ENCODE measurements at places on chromosomes 3 and 15. TPM values are rescaled to one million over a fixed set of nuclear protein-coding genes. Genes with fewer than 3 reads are reported as not detected.
A peak's percentile ranks its signal among the peaks of the same experiment; 100 is the strongest.

DNA sequence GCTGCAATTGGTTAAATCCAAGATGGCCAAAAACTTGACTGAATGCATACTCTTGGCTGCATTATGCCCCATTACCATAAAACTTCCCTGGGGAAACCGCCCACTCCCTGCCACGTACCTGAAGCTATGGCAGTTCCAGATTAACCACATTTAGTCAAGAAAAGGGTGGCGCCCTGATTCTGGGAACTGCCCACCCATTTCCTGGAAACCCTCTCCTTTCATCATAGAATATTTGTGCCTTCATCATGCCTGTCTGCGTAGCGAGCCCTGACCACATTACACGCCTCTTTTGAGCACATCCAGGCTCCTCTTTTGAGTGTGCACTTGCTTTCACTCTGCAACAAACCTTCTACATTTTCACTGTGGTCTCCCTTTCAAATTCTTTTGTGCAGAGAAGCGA, 5.2 kb downstream of the LINS1 start:
- peaks cover 4% of the 10 kb centered on the region for H3K36me3 ChIP-seq
- peak overlapping the region; percentile 99 for H3K27ac ChIP-seq
- peaks cover 46% of the 10 kb centered on the region for H3K4me1 ChIP-seq
- peak; percentile 95 for DNase-seq
- no peak overlapping the region for H3K4me3 ChIP-seq

LMLN gene
- total RNA-seq, result 5.4 TPM

- peaks cover 5% of the 10 kb centered on the region for H3K4me1 ChIP-seq
- no peak within 1 kb of the TSS for H3K27ac ChIP-seq
- DNase-seq, result no peak
- peaks cover 91% of the 10 kb centered on the region for H3K27me3 ChIP-seq
- peak within 1 kb of the TSS; percentile 70 for H3K4me3 ChIP-seq
These were observed at the start of gene TNFAIP8L3 for GRCh38 chr15:51094606-51095569. Gene TNFAIP8L3 (minus strand): TSS chr15:51094906. CDS start chr15:51094595, 311 bp downstream.

- peaks cover 35% of the 10 kb centered on the region for H3K27me3 ChIP-seq
- DNase-seq, result no peak
- no peaks in the 10 kb centered on the region for H3K4me1 ChIP-seq
- no peak overlapping the region for H3K4me3 ChIP-seq
These were observed 24.5 kb upstream of the SOX2 start for GRCh38 chr3:181687190-181687589.

- peak; percentile 35 for DNase-seq
- peak within 1 kb of the TSS; percentile 95 for H3K4me3 ChIP-seq
- peak within 1 kb of the TSS; percentile 54 for H3K27ac ChIP-seq
- H3K27me3 ChIP-seq, result peaks cover 60% of the 10 kb centered on the region
- H3K4me1 ChIP-seq, result peaks cover 11% of the 10 kb centered on the region
These were observed at the start of gene PLCH1 for GRCh38 chr3:155744626-155745324. Gene PLCH1 (minus strand): TSS chr3:155745071. CDS start chr3:155704224, 40,847 bp downstream.

- no peak for DNase-seq
- H3K27me3 ChIP-seq, result no peaks in the 10 kb centered on the region
- peaks cover 16% of the 10 kb centered on the region for H3K36me3 ChIP-seq
- peaks cover 24% of the 10 kb centered on the region for H3K4me1 ChIP-seq
- no peak overlapping the region for H3K27ac ChIP-seq
- no peak overlapping the region for H3K4me3 ChIP-seq
These were observed 273.0 kb downstream of the PLCL2 start for GRCh38 chr3:17157713-17158112.

SMCO1 gene
- total RNA-seq, result not detected

SPINK8 gene
- total RNA-seq, result not detected

GRCh38 chr15:82174471-82175235, 87.9 kb downstream of the EFL1 start:
- no peak overlapping the region for H3K4me3 ChIP-seq
- H3K36me3 ChIP-seq, result no peaks in the 10 kb centered on the region
- H3K27ac ChIP-seq, result no peak overlapping the region
- DNase-seq, result no peak

GRCh38 chr15:97947465-97948260, 12.8 kb upstream of the ARRDC4 start:
- no peak overlapping the region for H3K27ac ChIP-seq
- no peak for DNase-seq

- no peaks in the 10 kb centered on the region for H3K36me3 ChIP-seq
- H3K27me3 ChIP-seq, result no peaks in the 10 kb centered on the region
These were observed 979.0 kb downstream of the TUSC7 start for GRCh38 chr3:117688583-117688982.

LHFPL4 gene
- total RNA-seq, result not detected

- peak; percentile 67 for DNase-seq
- H3K4me1 ChIP-seq, result peaks cover 48% of the 10 kb centered on the region
- peaks cover 4% of the 10 kb centered on the region for H3K27me3 ChIP-seq
- no peak overlapping the region for H3K27ac ChIP-seq
- H3K4me3 ChIP-seq, result peak overlapping the region; percentile 53
These were observed 167.4 kb downstream of the GAP43 start for GRCh38 chr3:115790759-115791158.

RCCD1 gene
- total RNA-seq, result 26.2 TPM

GRCh38 chr3:72446218-72447058, 401.8 kb downstream of the SHQ1 start:
- H3K27me3 ChIP-seq, result peaks cover 13% of the 10 kb centered on the region
- peak within 1 kb of the TSS; percentile 100 for H3K27ac ChIP-seq
- DNase-seq, result peak; percentile 12
- peak within 1 kb of the TSS; percentile 95 for H3K4me3 ChIP-seq
- peaks cover 65% of the 10 kb centered on the region for H3K4me1 ChIP-seq

GRCh38 chr15:67117370-67117769, 52.0 kb downstream of the SMAD3 start:
- H3K27ac ChIP-seq, result peak overlapping the region; percentile 81
- H3K4me1 ChIP-seq, result peaks cover 95% of the 10 kb centered on the region
- peak overlapping the region; percentile 39 for H3K4me3 ChIP-seq
- DNase-seq, result no peak

DNA sequence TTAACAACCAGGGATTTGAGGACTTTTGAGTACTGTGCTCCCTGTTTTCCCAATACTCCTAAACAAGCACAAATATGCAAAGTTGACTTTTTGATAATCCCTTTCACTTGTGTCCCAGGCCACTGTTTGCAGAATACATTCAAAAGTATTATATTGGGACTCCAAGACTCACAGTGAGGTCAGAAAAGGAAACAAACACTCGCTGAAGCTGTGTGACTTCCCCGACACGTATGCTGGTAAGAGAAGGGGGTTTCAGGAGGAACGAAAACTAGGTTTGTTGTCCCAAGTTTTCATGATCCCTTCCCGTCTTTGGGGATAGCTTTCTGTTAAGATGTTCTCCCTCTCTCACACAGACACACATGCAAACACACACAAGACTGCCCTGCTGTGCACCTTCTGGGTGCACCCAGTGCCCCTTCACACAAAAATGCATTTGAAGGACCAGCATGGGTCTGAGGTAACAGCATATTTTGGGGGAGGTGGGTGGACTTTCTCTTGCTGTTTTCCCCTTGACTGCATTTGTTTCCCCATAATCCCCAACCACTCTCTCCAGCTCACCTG, 225.2 kb upstream of the PRICKLE2 start:
- H3K4me3 ChIP-seq, result no peak overlapping the region
- no peak for DNase-seq

LDHAL6B gene
- total RNA-seq, result not detected

GRCh38 chr3:160812304-160812703, 56.3 kb downstream of the PPM1L start:
- no peak overlapping the region for H3K27ac ChIP-seq
- DNase-seq, result no peak
- no peaks in the 10 kb centered on the region for H3K4me1 ChIP-seq
- no peak overlapping the region for H3K4me3 ChIP-seq
- no peaks in the 10 kb centered on the region for H3K36me3 ChIP-seq

DNA sequence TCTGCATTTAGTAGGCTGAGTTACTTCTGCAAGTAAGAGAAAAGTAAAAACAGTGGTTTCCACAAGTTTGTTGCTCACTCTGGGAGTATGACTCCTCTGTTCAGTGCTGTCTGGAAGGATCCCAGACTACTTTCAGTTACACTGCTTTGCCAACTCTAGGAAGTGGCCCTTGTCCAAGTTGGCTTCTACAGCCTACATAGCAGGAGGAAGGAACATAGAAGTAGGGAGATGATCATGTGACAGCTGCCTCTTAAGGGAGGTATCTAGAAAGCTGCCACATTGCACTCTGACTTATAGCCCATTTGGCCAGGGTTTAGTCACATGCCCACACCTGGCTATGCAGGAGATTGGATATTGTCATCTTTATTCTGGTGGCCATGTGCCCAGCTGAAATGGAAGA, 298.1 kb downstream of the NSUN3 start:
- H3K4me1 ChIP-seq, result no peaks in the 10 kb centered on the region
- no peak overlapping the region for H3K4me3 ChIP-seq
- no peaks in the 10 kb centered on the region for H3K36me3 ChIP-seq
- no peaks in the 10 kb centered on the region for H3K27me3 ChIP-seq
- DNase-seq, result no peak
- H3K27ac ChIP-seq, result no peak overlapping the region

HEG1 gene
- 9.5 TPM for total RNA-seq

XRN1 gene
- total RNA-seq, result 69.7 TPM
